ENCODE measurements at places on chromosomes 16 and 17. TPM values are rescaled to one million over a fixed set of nuclear protein-coding genes. Genes with fewer than 3 reads are reported as not detected.

DLX3 gene
- total RNA-seq: 1.1 TPM

PLK1 gene
- total RNA-seq: 3.5 TPM

PDILT gene
- total RNA-seq: not detected

KRT17 gene
- 4.7 TPM for total RNA-seq

CCL23 gene
- total RNA-seq: not detected

CA7 gene
- not detected for total RNA-seq

DNAH17 gene
- under 0.01 TPM for total RNA-seq

IGSF6 gene
- total RNA-seq: under 0.01 TPM

GRCh38 chr17:37280841-37281240 is 94.9 kb upstream of the C17orf78 start:
- DNase-seq: no peak

GRCh38 chr16:13332713-13333255 is 431.4 kb downstream of the SHISA9 start:
- DNase-seq: no peak

- DNase-seq: no peak
Measured at GRCh38 chr16:66443269-66443652, 16.2 kb downstream of the BEAN1 start.

GRCh38 chr17:62713086-62713881 is 85.8 kb downstream of the MRC2 start:
- DNase-seq: no peak

GRCh38 chr17:59853168-59853918 is 39.4 kb downstream of the TUBD1 start:
- no peak for DNase-seq

GRCh38 chr16:70467608-70468007 is 13.2 kb downstream of the FCSK start:
- DNase-seq: peak; percentile 21

DNA sequence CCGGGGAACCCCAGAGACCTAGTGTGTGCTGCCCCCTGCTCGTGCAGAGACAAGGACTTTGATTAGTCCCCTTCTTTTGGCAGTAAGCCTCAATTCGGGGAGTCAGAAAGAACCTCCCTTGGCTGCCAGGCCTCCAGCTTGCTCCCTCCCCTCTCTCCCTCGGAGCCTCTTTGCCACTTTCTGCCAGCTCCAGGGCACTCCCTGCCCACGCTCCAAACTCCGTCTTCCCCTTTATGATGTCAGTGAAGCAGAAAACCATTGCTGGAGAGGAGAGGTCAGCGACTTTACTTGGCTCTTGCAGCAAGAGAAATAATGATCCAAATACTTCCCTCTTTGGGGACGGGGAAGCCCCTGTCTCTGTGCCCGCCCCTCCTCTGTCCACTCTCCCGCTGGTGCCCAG is 28.1 kb downstream of the TTYH2 start:
- DNase-seq: peak; percentile 61

DNA sequence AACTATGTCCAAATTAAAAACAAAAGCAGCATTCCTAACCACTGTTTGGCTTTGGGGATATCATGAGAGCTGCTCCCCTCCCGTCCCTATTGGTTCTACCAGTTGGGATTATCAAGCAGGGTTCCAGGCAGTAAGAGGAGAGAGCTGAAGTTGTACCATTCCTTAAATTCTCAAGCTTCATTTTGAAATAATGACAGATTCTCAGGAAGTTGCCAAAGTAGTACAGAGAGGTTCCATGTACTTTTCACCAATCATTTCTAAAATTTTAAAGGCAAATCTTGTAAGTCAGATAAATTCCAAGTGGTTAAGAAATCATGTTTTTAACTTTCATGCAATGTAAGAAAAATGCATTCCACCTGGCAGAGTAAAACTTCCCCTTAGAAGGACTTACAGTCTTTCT is 36.9 kb downstream of the TEX2 start:
- no peak for DNase-seq

GRCh38 chr17:27239046-27239445 is 54.9 kb upstream of the WSB1 start:
- peak; percentile 31 for DNase-seq

GRCh38 chr17:60386147-60387058 is 5.5 kb downstream of the USP32 start:
- no peak for DNase-seq

DNA sequence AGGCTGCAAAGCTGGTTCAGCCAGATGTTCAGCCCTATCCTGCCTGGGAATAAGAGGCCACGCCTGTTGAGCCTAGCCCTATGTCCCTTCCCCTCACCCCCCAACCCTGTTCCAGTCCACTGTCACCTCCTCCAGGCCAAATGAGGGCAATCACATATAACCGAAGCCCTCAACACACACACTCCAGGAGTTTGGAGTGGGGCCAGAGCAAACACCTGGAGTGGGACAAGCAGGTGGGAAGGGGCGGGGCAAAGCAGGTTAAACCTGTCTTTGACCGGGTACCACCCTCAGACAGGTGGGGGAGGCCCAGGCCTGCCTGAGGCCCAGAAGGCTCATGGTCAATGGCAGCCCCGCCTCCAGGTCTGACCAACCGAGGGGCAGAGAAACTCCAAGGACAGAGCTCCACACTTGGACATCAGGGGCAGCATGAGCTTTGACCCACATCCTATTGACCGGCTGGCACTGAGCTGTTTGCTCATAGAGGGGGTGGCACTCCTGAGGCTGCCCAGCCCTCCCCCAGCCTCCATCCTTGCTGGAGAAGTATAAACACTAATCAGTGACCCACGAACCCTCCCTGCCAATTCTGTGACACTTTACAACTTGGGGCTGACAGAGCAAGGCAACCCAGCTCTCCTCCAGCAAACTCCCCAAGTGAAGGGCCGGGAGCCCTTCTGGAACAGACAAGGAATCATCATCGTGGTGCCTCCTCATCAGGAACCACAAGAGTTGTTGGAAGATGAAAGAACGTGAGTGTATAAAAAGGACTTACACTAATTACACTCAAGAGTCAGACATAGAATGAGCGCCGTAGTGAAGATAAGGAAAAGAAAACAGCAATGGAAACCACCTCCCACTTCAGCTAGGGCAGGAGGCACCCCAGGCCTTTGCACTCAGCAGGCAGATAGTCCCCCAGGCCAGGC is 1.5 kb downstream of the ESRP2 start:
- peak; percentile 60 for DNase-seq

DNA sequence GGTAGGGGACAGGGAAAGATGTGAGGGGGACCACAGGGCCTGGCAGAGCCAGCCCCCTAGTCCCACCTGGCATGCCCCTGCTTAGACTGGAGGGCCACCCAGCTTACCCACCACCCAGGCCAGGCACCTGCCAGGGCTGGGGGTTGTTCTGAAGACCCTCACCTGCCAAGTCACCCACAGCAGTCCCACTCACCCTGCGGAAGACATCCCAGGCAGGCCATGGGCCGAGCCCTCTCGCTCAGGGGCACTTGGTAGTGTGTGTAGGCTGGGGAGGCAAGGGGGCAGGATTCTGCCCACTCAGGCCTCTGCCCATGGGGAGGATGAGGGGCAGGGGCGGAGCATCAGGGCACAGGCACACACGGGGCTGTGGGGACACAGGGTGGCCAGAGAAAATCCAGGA is 4.0 kb downstream of the PLCD3 start:
- DNase-seq: peak; percentile 73

- DNase-seq: peak; percentile 92
Measured at GRCh38 chr16:69311533-69312387, 610 bp downstream of the VPS4A start.

DNA sequence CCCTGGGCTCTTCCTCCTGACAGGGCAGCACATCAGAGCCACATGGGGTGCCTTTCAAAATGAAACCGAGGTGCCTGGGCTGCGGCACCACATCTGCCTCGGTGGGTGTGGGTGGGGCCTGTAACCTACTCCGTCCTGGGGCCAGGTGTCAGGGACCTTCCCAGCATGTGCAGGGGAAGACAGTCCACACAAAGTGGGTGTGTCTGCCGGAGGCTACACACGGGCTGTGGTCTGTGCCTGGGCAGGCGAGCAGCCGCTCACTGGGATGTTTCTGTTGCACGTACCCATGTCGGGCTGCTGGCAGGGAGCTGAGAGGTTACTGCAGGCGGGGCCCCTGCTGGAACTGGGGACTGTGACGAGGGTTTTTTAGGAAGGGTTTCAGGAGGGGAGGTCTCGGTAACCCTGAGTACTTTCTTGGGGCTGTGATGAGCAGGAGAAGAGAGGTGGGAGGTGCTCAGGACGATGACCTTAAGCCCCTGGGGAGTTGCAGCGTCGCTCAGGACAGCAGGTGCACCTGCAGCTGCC is 351.2 kb downstream of the SEC14L1 start:
- DNase-seq: peak; percentile 83

- DNase-seq: peak; percentile 100
Measured at GRCh38 chr16:11667824-11668622, at the start of gene SNN. SNN (plus strand) TSS chr16:11668455; CDS start chr16:11676060, 7,605 bp downstream.

DNA sequence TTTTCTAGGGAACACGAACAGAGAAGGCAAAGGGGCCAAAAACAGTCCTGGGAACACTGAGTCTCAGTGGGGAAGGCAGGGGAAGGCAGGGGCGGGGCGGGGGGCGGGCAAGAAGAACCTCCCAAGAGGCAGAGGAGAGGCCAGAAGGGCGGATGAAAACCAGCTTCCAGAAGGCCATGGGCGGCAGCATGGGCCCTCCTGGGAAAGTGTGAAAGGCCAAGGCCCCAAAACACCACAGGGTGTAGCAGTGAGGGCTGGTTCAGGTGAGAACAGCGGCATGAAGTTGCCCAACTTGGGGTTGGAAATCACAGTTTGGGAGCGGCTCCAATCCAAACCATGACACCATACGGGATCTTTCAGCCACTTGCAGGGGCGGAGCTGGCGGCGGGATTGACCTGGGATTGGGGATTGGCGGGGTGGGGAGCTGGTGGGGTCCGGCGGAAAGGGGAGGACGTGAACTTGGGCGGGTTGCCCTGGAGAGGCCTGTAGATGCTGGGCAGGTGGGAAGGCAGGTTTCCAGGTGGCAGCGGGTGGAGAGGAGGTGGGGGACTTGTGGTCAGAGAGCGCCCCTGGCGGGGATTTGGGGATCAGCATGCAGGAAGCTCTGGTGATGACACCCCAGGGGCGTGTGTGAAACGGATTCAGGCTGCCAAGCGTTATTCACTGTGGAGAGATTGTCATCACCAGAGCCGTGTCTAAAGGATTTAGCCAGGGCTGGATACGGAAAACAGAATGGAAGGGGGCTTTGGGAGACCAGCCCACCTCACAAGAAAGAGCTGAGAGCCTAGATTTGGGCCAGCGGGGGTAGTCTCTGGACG is 80.9 kb downstream of the ARHGAP23 start:
- peak; percentile 99 for DNase-seq

- no peak for DNase-seq
Measured at GRCh38 chr17:7972131-7972785, 30.2 kb upstream of the GUCY2D start.

- DNase-seq: no peak
Measured at GRCh38 chr16:16884451-16884850, 505.5 kb downstream of the NPIPA7 start.

GRCh38 chr16:15545544-15545943 is 97.4 kb downstream of the MARF1 start:
- DNase-seq: no peak

- peak; percentile 42 for DNase-seq
Measured at GRCh38 chr17:79577485-79578187, 33.2 kb downstream of the RBFOX3 start.

DNA sequence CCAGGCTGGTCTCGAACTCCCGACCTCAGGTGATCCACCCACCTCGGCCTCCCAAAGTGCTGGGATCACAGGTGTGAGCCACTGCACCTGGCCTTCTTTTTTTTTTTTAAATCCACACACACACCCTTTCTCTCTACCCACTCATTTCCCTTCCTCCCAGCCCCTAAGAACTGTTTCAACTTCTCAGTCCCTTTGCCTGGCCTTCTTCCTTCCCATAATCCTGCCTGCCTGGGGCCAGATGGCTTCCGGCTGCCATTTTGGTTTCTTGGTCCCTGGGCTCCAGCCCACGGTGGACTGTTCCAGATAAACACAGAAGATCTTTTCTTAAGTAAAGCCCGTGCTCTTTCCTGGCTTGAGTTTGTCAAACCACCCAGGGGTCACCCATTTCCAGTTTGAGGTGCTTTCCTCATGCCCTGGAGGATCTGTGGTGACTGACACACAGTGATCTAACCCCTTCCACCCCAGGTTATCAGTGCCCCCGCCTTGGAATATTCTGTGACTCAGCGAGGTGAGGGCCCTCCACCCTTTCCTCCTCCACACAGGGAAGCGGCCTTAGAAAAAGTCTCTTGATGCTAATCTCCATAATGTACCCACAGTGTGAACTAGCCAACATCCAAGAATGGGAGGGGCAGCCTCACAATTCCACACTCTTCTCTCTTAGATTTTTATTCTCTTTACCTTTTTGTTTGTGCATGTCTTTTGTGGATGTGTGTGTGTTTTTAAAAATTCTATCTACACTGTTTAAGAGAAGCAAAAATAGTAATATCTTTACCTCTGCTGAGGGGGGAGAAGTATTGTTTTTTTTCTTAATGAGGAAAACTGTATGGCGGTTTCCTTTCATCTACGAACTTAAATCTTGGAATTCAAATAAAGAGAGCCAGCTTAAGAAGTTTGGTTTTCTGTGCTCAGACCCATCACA is 60.0 kb downstream of the CRISPLD2 start:
- peak; percentile 15 for DNase-seq

DNA sequence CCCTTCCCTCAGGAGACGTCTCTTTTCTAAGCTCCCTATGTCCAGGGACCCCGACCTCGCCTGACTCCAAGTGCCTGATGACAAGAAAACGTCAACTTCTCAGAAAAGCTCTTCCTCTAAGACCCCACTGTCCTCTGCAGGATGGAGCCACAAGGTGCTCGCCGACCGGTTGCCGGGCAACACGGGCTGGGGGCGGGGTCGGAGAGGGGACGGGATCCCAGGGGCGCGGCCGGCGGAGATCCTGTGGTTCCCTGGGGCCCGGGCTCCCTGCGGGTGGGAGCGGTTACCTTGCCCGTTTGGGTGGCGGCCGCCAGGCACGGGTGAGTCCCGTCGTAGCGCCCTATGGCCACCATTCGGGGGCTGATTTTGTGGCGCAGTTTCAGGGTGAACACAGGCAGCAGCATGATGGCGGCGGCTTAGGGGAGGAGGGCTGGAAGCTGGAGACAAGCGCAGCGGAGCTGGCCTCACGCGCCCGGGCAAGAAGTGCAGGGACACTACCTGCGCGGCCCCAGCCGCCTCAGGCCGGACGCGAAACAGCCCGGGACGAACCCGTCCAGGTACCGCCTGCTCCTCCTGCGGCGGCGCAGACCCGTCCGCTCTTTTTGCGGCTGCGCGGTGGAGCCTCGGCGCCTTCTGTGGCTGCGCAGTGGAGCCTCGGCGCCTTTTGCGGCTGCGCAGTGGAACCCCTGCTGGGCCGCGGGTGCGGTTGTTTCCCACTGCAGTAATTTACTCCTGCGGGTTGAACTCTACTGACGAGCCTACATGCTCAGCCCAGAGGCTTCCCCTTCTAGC is at the start of gene BBS2:
TSS of gene BBS2 (minus strand) at position 566 of the 792 bp plus-strand sequence. CDS start at position 404, 162 bp downstream.
- DNase-seq: peak; percentile 95

DNA sequence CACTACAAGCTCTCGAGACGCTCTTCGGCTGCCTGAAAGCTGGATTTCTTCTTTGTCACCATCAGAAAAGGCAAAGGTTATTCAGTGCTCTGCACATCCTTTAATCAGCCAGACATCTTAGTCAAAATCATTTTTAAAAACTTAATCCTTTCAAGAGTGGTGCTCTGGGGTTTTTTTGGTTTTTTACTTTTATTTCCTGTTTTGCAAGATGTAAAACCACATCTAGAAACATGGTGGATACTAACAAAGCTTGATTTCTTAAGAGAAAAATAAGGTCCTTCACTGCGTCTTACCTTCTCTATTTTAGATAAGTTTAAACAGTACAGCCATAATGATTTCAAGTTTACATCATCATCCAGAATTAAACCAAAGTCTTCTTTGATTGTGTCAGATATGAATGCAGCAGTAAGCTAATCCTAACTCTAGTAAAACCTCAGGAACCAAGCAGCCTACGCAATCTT is 6.3 kb downstream of the ANKRD11 start:
- no peak for DNase-seq

- peak; percentile 65 for DNase-seq
Measured at GRCh38 chr16:49603956-49604355, 230.4 kb downstream of the C16orf78 start.
